Glutamatergic neuron (in vitro differentiated cells): ENCODE measurements at places on chromosomes 3 and 15.

- peaks cover 4% of the 10 kb centered on the region for H3K36me3 ChIP-seq
- no peak for DNase-seq
- no peak overlapping the region for H3K27ac ChIP-seq
- no peaks in the 10 kb centered on the region for H3K4me1 ChIP-seq
- no peak overlapping the region for H3K4me3 ChIP-seq
- peaks cover 3% of the 10 kb centered on the region for H3K27me3 ChIP-seq
These were observed 15.5 kb downstream of the GREM1 start for GRCh38 chr15:32733281-32733680.

DNA sequence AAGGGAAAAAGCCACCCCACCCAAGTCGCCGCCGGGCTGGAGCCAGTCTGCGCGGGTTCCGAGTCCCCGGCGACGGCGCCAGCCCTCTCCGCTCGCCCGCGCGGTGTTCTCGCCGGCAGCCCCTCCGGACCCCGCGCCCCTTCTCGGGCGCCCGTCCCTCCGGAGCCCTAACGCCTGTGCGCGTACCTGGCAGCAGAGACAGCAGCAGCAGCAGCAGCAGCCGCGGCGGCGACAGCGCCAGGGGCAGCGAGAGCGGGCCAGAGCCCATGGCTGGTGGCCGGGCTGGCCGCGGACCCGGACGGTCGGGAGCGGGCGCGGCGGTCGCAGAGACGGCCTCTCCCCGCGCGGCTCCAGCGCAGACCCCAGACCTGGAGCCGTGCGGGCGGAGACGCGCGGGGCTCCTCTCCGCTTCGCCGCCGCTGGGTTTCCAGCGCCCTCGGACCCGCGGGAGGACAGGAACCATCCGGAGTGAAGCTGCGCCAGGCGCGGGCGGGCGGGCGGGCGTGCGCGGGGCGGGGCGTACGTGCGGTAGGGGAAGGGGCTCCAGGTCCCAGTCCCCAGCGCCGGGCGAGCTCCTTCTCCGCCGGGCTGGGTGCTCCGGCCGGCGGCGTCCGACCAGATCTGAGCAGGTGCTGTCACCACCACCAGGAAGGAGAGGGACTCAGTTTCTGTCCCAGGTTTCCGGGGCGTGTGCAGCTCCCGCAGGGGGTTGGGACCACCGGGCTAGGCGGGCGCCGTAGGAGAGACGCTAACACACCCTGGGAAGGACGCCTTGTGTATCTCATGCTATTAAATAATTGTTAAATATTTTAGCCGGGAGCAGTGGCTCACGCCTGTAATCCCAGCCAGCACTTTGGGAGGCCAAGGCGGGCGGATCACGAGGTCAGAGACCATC is at the start of gene CHRNA3:
CHRNA3 (minus strand) TSS at position 470 of the 895 bp plus-strand sequence; CDS start at position 268, 202 bp downstream.
- peaks cover 9% of the 10 kb centered on the region for H3K36me3 ChIP-seq
- peaks cover 27% of the 10 kb centered on the region for H3K27me3 ChIP-seq
- peak within 1 kb of the TSS; percentile 92 for H3K27ac ChIP-seq
- peaks cover 22% of the 10 kb centered on the region for H3K4me1 ChIP-seq

DNA sequence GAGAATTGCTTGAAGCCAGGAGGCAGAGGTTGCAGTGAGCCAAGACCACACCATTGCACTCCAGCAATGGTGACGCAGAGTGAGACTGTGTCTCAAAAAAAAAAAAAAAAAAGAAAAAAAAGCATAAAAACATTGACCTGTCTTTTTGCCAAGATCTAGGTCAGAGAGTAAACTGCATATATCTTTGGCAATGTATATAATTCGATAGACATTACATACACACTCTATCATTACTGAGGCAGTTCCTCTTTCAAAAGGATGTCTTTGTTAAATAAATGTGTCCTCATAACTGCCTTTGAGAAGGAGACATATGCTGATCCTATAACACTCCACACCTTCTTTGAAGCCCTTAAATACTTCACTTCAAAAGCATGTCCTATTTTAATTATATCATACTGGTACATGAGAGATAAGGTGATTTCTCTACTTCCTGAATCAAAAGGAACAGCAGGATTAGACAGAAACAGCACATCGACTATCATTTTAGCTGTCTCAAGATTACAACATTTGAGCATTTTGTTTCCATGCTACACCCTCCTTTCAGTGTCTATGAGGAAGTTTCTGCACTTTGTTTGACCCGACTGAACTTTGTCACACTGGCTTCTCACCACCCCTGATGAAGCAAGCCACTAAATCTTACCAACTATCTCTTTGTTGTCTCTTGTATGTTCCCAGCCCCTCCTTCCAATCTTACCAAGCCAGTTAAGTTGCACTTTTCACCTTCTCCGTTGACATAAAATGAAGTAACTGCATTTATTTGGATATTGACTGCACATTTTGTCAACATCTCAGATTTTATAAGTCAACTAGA is 335.8 kb downstream of the MECOM start:
- H3K27ac ChIP-seq, result no peak overlapping the region
- no peaks in the 10 kb centered on the region for H3K36me3 ChIP-seq
- H3K27me3 ChIP-seq, result no peaks in the 10 kb centered on the region
- no peak overlapping the region for H3K4me3 ChIP-seq
- no peak for DNase-seq
- no peaks in the 10 kb centered on the region for H3K4me1 ChIP-seq

- no peaks in the 10 kb centered on the region for H3K36me3 ChIP-seq
- no peak for DNase-seq
- H3K4me1 ChIP-seq, result no peaks in the 10 kb centered on the region
- H3K27me3 ChIP-seq, result no peaks in the 10 kb centered on the region
These were observed 420.1 kb downstream of the EDEM1 start for GRCh38 chr3:5607581-5607980.

GRCh38 chr3:101851072-101851770 is 1.9 kb downstream of the NFKBIZ start:
- H3K27ac ChIP-seq, result no peak overlapping the region
- H3K4me1 ChIP-seq, result peaks cover 7% of the 10 kb centered on the region
- no peak for DNase-seq
- peaks cover 3% of the 10 kb centered on the region for H3K27me3 ChIP-seq

GRCh38 chr15:88630141-88630721 is 8.6 kb upstream of the ISG20 start:
- H3K36me3 ChIP-seq, result peaks cover 4% of the 10 kb centered on the region
- peaks cover 7% of the 10 kb centered on the region for H3K4me1 ChIP-seq
- no peak for DNase-seq
- H3K27ac ChIP-seq, result no peak overlapping the region
- no peak overlapping the region for H3K4me3 ChIP-seq
- peaks cover 6% of the 10 kb centered on the region for H3K27me3 ChIP-seq
